CD8-positive, alpha-beta memory T cell (primary cell): ENCODE measurements at places on chromosomes 6 and 20.
A peak's percentile ranks its signal among the peaks of the same experiment; 100 is the strongest.

GRCh38 chr6:109867970-109868358, 110.1 kb upstream of the GPR6 start:
- no peak for DNase-seq

DNA sequence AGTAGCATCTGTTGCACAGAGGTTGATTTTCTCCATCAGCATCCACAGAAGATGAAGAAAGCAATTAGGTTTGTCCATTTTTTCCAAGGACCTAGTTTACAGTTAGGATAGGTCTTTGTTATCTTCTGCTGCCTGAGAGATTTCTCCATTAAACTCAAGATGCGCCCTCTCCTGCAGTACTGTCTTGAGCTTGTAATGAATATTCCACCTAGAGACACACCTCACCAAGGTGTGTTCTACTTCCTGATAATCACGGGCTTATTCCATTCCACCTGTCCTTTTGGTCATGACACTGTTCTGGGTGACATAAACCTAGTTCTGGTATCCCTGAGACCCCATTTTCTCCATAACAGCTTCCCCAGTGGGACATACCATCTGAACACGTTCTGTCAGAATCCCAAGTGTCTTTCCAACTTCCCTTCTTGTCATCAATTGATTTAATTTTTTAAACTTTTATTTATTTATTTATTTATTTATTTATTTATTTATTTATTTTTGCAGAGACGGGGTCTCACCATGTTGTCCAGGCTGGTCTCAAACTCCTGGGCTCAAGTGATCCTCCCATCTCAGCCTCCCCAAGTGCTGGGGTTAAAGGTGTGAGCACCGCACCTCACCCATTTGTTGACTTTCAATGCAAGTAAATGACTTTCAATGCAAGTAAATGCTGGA, 75.6 kb upstream of the HS3ST5 start:
- no peak for DNase-seq

GRCh38 chr6:149289192-149289781, 28.2 kb upstream of the TAB2 start:
- no peak for DNase-seq

GRCh38 chr6:44951253-44951747, 376.8 kb upstream of the RUNX2 start:
- DNase-seq, result no peak

DNA sequence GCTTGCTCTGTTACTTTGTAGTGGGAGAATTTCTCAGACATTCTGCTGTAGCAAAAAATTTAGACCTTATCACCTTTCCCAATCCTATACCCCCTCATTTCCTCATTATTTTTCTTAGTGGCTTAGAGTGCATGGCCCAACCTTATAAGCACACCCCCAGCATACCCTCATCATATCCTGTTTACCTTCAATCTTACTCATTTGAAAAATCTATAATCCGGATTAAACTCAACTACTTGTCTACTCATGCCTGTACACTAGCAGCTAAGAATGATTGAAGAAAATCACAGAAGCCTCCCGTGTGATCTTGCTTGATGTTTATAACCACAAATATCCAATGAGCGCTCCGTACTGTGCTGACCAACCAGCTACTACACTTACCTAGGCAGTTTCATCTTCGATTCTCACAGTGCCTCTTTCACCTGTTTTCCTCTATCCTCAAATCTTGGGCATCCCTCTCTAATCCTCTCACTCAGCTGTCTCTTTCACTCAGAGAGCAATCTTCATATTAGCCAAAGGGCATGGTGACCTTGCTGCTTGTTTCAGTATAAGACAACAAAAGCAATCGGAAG, 36.6 kb downstream of the AIG1 start:
- peak; percentile 12 for DNase-seq

- DNase-seq, result no peak
Observed at GRCh38 chr6:18511211-18511610, 124.1 kb downstream of the RNF144B start.

DNA sequence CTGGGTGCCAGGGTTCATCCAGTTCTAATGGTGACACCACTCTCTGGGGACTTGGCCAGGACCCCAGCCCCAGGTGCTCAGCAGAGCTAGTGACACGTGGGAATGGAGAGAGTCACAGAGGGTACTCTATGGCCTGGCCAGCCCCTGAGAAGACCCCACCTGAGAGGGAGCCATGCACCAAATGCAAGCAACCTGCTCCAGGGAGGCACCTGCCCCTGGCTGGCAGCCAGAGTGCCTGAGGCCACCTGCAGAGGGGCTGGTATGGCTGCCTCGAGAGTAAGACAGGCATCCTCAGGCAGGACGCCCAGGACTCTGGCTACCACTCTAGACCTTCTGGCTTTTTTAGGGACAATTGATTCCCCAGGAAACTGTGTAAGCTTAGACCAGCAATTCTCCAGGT, 38.6 kb upstream of the CST7 start:
- no peak for DNase-seq

GRCh38 chr20:43185901-43186300, 3.8 kb downstream of the PTPRT start:
- no peak for DNase-seq

GRCh38 chr20:5650280-5650691, 99.9 kb upstream of the SHLD1 start:
- no peak for DNase-seq

- DNase-seq, result no peak
Observed at GRCh38 chr6:133631421-133631820, 257.5 kb upstream of the TCF21 start.

GRCh38 chr6:14165091-14165490, 47.5 kb downstream of the CD83 start:
- DNase-seq, result no peak

- DNase-seq, result no peak
Observed at GRCh38 chr6:113209315-113209714, 647.8 kb upstream of the MARCKS start.

GRCh38 chr20:62795023-62795761, 1.1 kb upstream of the MRGBP start:
- DNase-seq, result peak; percentile 78

DNA sequence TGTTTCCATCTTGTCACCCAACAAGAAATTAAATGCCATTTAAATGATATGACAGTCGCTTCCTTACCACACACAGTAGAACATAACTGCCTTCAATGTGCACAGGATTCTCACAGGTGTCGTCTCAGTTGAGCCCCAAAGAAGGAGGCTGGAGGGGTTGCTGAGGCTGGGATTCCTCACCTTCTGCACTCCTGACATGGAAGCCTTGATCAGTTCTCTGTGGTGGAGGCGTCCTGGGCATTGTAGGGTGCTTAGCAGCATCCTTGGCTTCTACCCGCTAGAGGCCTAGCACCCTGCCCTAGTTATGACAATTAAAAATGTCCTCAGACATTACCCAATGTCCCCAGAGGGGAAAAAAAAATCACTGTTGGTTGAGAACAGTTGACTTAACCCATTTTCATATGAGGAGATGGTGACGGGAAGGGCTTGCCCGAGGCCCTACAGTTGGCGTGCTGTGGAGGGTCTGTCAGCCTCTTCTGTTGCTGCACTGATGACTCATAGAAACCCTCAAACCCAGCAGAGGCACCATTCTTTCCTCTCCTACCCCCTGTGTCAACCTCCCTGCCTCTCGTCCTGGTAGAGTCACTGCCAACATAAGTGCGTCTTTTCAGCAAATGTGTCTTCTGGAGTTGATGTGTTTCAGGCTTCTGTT, 19.3 kb upstream of the ZNF831 start:
- DNase-seq, result no peak

- DNase-seq, result peak; percentile 46
Observed at GRCh38 chr20:38859070-38859690, 53.7 kb downstream of the PPP1R16B start.

GRCh38 chr20:19932170-19932667, 84.9 kb upstream of the NAA20 start:
- no peak for DNase-seq

GRCh38 chr6:167703347-167703746, 123.4 kb upstream of the AFDN start:
- no peak for DNase-seq

DNA sequence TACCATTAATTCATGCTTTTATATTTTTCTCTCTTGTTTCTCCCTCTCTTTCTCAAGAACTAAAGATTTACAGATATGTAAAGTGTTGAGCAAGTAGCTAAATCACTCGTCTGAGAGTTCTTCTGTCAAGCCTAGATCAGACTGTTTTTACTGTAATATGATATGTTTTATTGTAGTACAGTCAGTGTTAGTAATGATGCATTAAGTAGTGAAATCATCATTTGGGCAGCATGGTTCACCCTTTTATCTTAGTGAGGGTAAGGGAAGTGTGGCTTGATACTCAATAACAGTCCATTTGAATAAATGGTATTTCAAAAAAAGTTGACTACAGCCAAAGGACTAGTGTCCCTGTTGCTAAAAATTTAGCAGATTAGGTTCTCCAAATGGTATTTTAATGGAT, 9.2 kb downstream of the CYB5R4 start:
- DNase-seq, result no peak

- no peak for DNase-seq
Observed at GRCh38 chr20:50725724-50726005, 5.7 kb upstream of the PARD6B start.

DNA sequence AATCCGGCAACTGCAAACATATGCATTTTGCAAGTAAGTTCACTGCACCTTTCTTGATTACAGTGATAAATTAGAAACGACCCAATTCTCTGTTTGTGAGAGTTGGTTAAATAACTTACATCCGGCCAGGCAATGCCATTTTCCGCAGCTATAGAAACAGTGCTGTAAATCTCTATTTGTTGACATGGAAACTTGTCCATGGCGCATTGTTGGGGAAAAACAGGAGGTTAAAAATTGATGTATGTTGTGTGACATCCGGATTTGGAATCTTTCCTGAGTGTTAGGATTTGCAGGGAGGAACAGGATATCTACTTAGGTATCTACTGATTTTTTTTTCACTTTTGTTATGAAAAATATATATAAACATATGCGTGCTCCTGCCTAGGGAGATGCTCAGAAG, 66.5 kb downstream of the DLGAP4 start:
- no peak for DNase-seq

DNA sequence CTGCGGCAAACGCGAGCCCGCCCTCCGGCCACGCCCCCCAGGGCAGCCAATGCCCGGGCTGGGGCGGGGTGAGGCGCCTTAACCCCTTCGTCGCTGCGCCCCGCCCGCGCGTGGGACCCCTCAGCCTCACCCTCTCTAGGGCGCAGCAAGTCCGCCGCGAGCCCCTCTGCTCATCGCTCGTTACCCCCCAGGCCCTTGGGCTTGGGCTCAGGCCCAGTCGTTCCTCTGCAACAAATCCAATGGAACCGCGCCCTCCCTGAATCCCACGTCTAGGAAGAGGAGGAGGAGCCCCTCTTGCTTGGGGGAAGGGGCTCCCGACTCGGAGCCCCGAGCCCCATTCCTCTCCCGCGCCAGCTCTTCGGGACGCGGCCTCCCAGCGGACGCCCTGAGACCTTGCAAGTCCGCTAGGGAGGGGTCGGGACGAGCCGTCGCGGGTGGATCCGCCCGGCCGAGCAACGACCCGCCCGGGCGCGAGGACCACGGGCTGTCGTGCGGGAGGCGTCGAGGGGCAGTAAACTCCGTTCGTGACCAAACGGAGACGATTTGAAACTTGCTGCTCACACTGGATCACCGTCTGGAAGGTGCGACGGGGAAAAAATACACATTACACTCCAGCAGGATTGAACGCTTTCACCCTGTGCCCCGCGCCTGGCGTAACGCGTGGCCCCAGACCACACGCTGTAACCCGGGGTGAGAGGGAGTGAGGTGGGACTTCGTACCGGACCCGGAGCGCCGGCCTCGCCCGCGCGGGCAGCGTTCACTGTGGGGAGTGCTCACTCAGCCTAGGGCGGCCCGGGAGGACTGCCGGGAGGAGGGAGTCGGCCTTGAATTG, 477 bp upstream of the LZTS3 start:
- peak; percentile 85 for DNase-seq

GRCh38 chr6:46909371-46909770, 12.4 kb downstream of the ADGRF5 start:
- DNase-seq, result no peak

DNA sequence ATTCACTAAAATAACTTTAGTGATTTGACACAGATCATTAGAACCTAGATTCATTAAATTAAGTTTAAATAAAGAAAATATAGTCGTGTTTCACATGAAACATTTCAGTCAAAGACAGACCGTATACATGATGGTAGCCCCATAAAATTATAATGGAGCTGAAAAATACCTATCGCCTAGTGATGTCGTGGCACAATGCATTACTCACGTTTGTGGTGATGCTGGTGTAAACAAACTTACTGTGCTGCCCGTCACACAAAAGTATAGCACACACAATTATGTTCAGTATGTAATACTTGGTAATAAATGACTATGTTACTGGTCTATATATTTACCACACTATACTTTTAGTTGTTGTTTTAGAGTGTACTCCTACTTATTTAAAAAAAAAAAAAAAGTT, 17.3 kb downstream of the DST start:
- no peak for DNase-seq

GRCh38 chr6:138484018-138484731, 15.1 kb downstream of the NHSL1 start:
- no peak for DNase-seq

GRCh38 chr6:13288969-13289391, 39.4 kb downstream of the TBC1D7 start:
- DNase-seq, result no peak

- no peak for DNase-seq
Observed at GRCh38 chr6:118473266-118473665, 74.8 kb upstream of the PLN start.
